ENCODE measurements at places on chromosomes 4 and X. TPM values are rescaled to one million over a fixed set of nuclear protein-coding genes. Genes with fewer than 3 reads are reported as not detected.

GRCh38 chr4:54784161-54784671 lies 126.5 kb downstream of the KIT start:
- H3K27ac ChIP-seq, result peak overlapping the region; percentile 74
- H3K36me3 ChIP-seq, result no peaks in the 10 kb centered on the region
- peaks cover 10% of the 10 kb centered on the region for H3K4me1 ChIP-seq
- H3K4me3 ChIP-seq, result no peak overlapping the region
- peak; percentile 96 for DNase-seq

Gene PABPC1L2B
- total RNA-seq, result not detected

DNA sequence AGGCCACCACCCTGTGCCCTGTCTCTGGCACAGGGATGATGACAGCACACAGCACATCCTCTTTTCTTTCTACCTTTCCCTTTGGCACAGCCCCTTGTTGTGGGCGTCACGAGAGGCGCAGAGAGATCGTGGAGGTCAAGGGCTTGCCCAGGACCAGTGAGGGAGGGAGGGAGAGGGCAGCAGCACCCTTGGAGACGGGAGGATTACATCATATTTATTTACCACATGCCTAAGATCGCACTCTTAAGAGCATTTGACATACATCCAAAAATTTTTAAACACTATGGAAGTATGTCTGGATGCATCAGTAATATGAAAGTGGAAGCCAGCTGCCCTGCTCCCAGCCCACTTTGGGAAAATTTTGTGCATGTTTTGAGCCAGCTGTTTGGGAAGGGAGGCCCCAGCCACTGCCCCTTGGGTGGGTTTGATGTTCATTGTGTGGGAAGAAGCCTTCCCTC lies 12.7 kb downstream of the WFS1 start:
- peaks cover 8% of the 10 kb centered on the region for H3K4me1 ChIP-seq
- peaks cover 2% of the 10 kb centered on the region for H3K36me3 ChIP-seq
- H3K4me3 ChIP-seq, result no peak overlapping the region
- peak; percentile 37 for DNase-seq

- peak; percentile 99 for DNase-seq
- H3K36me3 ChIP-seq, result no peaks in the 10 kb centered on the region
- H3K4me3 ChIP-seq, result no peak overlapping the region
- H3K27me3 ChIP-seq, result no peaks in the 10 kb centered on the region
Measured at GRCh38 chr4:53855581-53856250, 208.7 kb downstream of the CHIC2 start.

Gene DNASE1L1
- 13.9 TPM for total RNA-seq

DNA sequence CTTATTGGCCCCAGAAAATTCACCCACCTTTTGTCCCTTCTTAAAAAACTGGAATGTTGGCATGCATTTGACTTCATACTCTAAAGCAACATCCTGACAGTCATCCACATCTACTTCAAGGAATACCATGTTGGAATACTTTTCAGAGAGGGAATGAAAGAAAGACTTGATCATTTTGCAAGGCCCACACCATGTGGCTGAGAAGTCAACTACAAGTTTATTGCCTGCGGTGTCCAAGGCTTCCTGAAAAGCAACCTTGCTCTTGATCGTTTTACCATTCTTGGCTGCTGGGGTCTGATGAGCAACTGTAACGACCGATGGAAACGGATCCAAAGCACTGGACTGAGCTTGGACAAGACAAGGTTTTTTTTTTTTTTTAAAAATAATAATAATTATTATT lies 9.3 kb downstream of the SEPTIN11 start:
- no peak overlapping the region for H3K27ac ChIP-seq
- peaks cover 28% of the 10 kb centered on the region for H3K4me1 ChIP-seq
- no peaks in the 10 kb centered on the region for H3K27me3 ChIP-seq
- no peak for DNase-seq
- H3K4me3 ChIP-seq, result no peak overlapping the region

DNA sequence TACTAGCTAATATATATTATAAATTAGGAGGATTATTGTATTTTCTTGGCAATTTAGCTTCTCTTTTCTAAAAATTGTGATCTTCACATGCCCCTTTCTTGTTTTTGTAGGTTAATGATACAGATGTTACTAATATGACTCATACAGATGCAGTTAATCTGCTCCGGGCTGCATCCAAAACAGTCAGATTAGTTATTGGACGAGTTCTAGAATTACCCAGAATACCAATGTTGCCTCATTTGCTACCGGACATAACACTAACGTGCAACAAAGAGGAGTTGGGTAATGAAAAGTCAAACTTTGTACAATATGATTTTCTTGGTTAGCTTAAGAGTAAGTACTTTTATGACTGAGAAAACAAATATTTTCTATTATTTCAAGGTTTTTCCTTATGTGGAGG lies 74.1 kb downstream of the SLC10A6 start:
- H3K36me3 ChIP-seq, result peaks cover 12% of the 10 kb centered on the region
- no peaks in the 10 kb centered on the region for H3K27me3 ChIP-seq
- DNase-seq, result no peak
- no peak overlapping the region for H3K27ac ChIP-seq

Gene SASH3
- not detected for total RNA-seq

GRCh38 chrX:97849951-97850350 lies 966.2 kb downstream of the RPA4 start:
- no peaks in the 10 kb centered on the region for H3K27me3 ChIP-seq
- H3K4me3 ChIP-seq, result no peak overlapping the region
- H3K27ac ChIP-seq, result no peak overlapping the region
- no peaks in the 10 kb centered on the region for H3K4me1 ChIP-seq

DNA sequence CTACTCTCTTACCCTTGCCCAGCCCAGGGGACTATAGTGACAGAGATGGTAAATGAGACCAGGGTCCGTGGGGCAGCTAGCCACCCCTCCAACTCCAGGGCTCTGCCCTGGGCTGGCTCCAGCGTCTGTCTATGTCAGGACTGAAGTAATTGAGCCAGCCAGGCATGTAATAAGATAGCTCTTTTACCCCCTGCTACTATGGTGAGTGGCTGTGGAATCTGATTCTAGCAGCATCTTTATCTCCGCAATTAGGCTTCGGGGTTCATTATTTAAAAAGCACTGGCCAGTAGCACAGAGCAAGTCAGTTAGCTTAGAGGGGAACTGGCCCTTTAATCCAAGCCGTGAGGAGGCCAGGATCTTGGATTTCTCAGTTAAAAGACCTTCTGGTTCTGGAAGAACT lies 123.3 kb upstream of the RAI2 start:
- H3K4me1 ChIP-seq, result no peaks in the 10 kb centered on the region
- H3K27ac ChIP-seq, result no peak overlapping the region
- H3K27me3 ChIP-seq, result no peaks in the 10 kb centered on the region
- DNase-seq, result no peak

DNA sequence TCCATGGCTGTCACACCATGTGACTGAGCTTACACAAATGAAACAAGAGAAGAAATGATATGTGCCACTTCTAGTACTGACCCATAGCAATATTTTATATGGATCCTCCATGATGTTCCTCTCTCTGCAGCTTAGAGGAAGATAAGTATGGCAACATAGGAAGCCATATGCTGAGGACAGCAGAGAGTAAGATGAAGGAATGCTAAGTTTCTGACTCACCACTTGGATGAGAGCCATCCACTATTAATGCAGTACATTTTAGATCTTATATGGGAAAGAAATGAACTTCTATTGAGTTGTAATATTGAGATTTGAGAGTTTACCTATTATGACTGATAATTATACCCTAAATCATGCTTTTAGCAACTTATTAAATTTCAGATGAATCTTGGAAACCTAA lies 386.9 kb upstream of the MAOA start:
- peak; percentile 22 for DNase-seq
- no peaks in the 10 kb centered on the region for H3K4me1 ChIP-seq
- no peak overlapping the region for H3K4me3 ChIP-seq

All from fibroblast of lung (primary cell).